ENCODE measurements at places on chromosomes 16 and 17.

GRCh38 chr17:43713494-43714162 is 45.0 kb downstream of the SOST start:
- DNase-seq = peak; percentile 24

DNA sequence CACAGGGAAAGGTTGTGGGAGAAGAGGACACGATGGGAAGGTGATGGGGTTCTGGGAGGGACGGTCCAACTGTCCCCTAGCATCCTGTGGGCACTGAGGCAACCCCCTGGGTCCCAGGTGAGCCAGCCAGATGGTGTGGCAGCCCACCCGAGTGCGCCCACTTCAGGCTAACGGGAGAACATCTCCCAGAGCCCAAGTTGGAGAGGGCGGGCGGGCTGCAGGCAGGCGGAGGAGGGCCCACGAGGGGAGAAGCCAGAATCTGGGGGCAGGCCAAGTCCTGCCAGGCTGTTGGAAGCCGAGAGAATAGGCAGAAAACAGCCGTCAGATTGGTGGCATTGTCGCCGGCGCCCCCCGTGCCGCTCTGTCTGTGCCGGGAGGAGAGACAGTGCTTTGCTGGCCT is 13.8 kb upstream of the ABCC3 start:
- no peak for DNase-seq

GRCh38 chr16:58459344-58460218 is 40.4 kb upstream of the NDRG4 start:
- peak; percentile 61 for DNase-seq

DNA sequence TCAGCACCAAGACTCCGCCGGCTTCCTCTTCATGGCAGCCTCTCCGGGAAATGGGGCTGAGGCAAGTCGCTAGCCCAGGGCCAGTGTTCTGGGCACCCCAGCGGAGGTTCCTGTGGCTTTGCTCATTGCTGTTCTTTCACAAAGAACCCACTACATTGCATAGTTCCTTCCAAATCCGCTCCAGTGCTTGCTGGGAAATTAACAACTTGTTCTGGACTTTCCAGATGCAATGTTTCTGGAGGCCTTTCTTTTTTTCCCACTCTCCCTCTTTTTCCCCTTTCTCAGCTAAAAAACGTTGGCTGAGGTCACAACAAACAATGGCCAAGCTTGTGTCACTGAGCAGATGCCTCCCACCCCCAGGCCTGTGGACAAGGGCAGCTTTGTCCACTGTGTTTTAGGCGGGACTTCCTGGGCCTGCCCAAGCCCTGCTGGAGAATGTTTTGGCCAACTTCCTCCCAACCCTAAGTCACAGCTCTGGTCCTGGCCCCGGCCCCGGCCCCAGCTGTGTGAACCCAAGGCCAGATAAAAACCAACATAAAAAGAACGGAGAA is 131.5 kb upstream of the RCVRN start:
- DNase-seq = no peak

- no peak for DNase-seq
These were observed 20.1 kb upstream of the SLC46A1 start for GRCh38 chr17:28426081-28426519.

DNA sequence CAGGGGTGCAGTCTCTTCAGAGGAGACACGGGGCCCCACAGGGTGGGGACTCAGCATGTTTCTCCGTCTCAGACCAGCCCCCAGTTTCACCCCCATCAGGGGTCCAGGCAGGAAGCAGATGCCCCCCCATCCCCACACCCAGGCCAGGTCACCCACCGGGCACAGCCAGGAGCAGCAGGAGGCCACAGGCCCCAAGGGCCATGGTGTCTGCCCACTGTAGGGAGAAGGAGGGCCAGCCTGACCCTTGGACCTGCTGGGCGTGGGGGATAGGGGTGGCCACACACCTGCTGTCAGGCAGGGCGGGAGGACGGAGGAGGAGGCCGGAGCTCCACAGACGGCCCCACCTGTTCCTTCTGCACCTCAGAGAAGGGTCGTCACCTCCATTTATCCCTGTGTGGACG is at the start of gene TPSG1:
Gene TPSG1, minus strand, starts transcription at position 218 of the 401 bp plus-strand sequence. Its CDS starts 16 bp downstream, at position 202.
- no peak for DNase-seq

DNA sequence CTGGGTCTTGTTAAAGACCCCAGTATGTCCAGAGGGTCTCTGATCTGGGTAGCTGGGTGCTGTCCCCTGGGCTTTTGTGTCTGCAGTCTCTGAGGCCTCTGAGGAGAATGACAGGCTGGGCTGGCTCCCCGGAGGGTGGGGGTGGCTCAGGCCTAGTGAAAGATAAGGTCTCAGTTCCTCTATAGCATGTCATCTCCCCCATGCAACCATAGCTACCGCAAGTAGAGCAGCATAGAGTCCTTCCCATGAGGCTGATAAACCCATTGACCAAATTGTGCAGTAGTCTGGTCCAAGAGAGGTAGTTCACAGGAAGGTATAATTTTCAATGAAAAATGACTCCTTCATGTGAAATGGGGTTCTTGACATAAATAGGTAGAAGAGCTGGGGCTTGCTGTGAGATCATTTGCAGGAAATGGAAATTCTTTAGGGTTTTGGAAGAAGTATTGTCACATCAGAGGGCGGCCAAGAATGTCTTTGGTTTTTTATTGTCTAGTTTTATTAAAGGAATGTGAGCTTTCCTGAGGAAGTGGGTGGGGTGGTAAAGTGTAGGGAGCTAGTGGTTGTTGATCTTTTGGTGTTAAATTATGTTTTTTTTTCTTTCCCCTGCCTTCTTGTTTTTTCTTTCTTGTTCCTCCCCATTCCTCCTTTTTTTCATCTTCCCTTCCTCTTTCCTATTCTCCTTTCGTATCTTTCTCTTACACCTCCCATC is 21.0 kb downstream of the SLC7A6OS start:
- DNase-seq = peak; percentile 73

GRCh38 chr16:87474566-87474996 is 18.2 kb downstream of the ZCCHC14 start:
- no peak for DNase-seq

DNA sequence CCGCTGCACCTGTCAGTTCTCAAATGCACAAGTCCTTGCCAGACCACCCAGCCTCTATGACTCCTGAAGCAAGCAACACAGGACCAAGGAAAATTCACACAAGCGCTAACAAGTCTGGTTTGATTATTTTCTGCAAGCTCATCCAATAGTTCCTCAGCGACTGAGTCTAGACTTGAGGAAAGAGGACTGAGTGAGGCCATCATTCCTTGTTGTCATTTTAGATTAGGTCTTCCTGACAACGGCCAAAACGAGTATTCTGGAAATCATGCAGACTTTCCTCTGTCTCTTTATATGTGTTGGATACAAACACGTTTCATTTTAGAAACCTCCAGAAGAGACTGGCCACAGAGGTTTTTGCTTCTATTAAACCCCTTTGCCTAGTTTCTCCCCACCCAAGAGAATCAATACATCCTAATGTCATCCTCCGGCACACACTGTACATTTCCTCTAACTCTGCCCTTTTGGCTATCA is 561 bp downstream of the CCDC47 start:
- no peak for DNase-seq

DNA sequence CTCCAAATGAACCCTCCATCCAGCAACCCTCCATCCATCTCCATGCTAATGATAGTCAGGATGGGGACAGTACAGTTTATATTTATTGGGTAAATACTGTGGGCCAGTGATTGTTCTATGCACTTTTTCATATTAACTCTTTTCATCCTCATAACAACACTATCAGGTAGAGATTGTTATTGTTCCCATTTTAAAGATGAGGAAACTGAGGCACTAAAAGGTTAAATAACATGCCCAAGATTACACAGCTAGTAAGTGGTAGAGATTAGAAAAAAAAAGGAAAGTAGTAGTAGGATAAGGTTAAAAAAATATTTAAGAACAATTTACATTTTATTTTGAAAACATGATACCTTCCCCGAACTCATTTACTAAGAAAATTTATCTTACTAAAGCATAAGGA is 21.9 kb upstream of the SUPT4H1 start:
- no peak for DNase-seq

GRCh38 chr17:74569020-74570003 is 2.0 kb upstream of the CD300H start:
- peak; percentile 25 for DNase-seq

- no peak for DNase-seq
These were observed 5.0 kb upstream of the FOXF1 start for GRCh38 chr16:86505185-86505898.

GRCh38 chr16:51211148-51211547 is 60.1 kb upstream of the SALL1 start:
- DNase-seq = no peak

DNA sequence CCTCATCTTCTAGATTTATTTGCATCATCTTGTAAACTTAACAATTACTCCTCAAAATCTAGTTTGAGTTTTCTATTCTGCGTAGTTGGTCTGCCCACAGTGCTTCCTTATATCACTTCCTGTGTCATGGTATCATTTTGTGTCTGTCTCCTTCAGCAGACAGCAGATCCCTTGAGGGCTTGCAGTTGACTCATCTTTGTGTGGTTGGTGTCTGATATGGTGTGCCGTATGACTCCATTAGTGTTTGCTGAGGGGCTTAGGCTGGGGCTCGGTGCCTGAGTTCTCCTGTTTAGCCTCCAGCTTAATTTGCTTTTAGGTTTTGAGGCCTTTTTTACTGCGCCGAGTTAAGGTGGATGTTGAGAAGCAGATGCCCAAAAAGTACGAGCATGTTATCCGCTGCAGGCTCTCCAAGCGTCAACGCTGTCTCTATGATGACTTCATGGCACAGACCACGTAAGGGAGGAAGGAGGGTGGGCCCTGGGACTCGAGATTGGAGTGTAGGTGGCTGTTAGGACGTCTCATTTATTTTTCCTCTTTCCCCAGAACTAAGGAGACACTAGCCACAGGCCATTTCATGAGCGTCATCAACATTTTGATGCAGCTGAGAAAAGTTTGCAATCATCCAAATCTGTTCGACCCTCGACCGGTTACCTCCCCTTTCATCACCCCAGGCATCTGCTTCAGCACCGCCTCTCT is 16.9 kb downstream of the SRCAP start:
- DNase-seq = peak; percentile 44

- no peak for DNase-seq
These were observed 78.3 kb downstream of the DNAH17 start for GRCh38 chr17:78498848-78499247.

GRCh38 chr17:67215991-67216421 is 29.0 kb downstream of the HELZ start:
- DNase-seq = no peak

DNA sequence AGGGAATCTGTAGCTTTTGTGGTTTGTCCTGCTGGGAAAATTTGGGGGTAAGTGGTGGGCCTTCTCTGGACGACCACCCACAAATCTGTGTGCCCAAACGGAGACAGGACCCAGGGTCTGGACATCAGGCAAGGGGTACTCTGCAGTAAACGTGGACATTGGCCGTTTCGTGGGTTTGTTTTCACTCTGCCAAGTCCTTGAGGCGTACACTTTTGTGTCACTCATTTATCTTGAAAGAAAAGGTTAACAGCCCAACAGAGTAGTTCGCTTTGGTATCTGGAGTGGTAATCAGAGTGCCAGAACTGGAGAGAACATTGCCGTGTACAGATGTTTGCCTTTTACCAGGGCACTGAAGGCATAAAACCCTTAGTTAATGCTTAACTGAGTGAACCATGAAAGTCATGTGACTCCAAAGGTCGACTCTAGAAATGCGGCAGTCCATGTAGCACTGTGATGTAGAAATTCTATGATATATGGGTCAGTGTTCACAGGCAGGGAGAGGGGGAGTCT is 15.4 kb downstream of the NAA60 start:
- no peak for DNase-seq

GRCh38 chr17:63032142-63032541 is 66.1 kb downstream of the TANC2 start:
- no peak for DNase-seq

- no peak for DNase-seq
These were observed 7.5 kb downstream of the CTU2 start for GRCh38 chr16:88713568-88714419.

- no peak for DNase-seq
These were observed 215.6 kb downstream of the MSI2 start for GRCh38 chr17:57471868-57472368.

DNA sequence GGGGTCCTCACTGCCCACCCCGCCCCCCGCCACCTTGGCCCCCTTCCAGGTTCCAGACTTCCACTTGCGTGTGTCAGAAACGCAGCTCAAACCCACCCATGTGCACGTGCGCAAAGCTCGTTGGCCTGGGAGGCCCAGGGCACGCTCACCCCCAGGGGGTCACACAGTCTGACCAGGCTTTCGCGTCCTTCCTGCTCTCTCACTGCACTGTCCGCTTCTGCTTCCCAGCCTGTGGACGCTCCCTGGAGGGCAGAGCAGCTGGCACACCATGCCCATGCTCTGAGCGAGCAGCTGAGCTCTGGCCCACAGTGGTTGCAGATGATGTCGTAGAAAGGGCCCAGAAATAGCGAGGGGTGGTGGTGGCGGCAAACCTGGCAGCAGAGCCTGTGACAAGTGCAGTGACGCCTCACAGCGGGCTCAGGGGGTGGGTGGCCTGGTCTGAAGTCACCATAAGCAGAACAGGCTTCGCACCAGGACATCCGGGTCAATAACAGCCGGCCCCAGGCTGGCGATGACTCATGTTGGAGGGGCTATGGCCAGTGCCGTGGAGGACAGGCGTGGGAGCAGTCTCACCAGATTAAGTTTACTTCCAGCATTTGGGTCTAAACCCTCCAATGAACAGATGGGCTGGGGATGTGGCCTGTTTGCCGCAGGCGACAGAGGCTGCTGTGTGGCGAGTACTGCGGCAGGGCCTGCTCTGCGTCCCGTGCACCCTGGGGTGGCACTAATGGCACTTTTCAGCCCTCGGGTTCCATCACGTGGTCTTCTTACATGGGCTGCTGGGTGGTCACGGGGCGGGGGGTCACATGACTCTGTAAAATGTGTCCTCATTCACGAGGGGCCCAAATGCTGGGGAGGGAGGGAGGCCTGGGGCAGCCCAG is 49.0 kb downstream of the NT5M start:
- no peak for DNase-seq

DNA sequence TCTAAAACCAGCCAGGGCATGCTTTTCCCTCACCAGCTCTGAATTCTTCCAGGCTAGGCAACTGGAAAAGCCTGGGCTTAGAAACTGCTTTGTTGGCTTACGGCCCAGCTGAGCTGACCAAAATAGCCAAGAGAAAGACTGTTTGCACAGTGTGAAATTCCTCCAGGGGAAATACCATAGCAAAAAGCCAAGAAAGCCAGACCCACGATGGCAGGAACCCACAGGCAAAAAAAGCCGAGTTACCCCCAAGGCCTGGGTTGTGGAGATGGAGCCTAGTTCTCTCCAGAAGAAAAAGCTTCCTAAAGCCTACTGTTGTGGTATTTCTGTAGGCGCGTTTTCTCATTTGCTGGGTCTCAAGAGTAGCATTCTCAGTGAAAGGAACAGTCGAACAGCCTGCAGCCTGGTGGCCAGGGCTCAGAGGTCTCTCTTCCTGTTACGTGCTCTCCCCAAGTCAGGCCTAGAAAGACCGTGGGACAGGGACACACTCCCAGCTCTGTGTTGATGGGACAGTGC is 9.2 kb downstream of the SP2 start:
- DNase-seq = no peak

GRCh38 chr17:28042721-28043291 is 329 bp downstream of the NLK start:
- no peak for DNase-seq

DNA sequence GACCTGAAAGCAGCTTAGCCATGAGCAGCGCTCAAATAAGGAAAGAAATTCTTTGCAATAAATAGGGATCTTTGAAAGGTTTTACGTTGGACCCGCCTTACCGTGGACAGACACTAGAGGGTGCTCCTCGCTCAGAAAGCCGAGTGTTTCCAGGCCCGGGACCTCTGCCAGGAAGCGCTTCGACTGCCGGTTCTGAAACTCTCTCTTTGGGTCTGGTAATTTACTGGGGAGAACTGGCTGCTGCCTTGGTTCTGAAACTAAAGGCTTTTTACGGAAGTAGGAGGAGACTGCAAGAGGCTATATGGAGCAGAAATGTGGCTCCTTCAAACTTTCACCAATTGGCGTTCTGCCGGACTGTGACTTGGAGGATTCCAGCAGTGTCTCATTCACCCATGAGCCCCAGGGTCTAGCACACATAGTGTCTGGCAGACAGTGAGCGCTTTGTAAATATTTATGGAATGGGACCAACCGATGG is 45.6 kb upstream of the HOXB9 start:
- peak; percentile 54 for DNase-seq
